Osteocyte (in vitro differentiated cells): ENCODE measurements at places on chromosomes 12 and 14. TPM values are rescaled to one million over a fixed set of nuclear protein-coding genes. Genes with fewer than 3 reads are reported as not detected.
A peak's percentile ranks its signal among the peaks of the same experiment; 100 is the strongest.

DNA sequence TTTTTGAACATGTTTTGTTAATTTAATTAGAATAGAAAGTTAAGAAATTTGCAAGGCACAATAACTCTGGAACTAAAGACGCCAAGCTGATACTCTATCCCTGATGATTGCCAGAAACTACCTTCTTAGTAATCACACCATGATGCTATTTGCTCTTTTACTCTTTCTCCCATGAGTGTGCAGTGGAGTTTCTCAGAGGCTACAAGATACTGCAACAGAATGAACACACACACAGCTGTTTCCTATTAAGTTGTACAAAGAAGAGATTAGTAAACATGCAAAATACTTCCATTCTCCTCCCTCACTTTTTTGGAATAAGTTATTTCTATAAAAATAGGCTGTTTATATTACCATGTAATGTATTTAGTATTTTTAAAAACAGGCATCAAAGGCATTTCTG, 1367.5 kb downstream of the AACS start:
- no peaks in the 10 kb centered on the region for H3K27me3 ChIP-seq
- no peaks in the 10 kb centered on the region for H3K4me1 ChIP-seq
- no peak overlapping the region for H3K4me3 ChIP-seq
- H3K36me3 ChIP-seq: no peaks in the 10 kb centered on the region
- no peak overlapping the region for H3K27ac ChIP-seq

DNA sequence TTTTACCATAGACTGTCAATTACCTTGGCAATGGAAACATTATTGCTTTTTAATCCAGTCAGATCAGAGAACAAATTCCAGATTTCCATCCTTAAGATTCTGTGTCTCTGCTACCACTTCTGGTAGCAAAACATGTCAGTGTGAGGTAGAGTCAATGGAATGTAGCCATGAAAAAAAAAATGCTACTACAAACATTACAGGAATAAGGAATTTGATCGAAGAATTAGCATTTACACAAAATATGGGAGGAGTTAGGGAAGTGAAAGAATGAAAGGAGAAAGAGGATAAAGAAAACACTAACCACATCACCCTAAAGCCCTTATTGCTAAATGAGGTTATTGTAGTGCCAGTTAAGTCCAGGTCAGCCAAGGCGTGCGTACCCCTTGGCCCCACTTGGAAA, 9.2 kb downstream of the MED21 start:
- H3K27me3 ChIP-seq: no peaks in the 10 kb centered on the region
- DNase-seq: no peak
- peaks cover 43% of the 10 kb centered on the region for H3K36me3 ChIP-seq
- H3K4me3 ChIP-seq: no peak overlapping the region
- peaks cover 6% of the 10 kb centered on the region for H3K4me1 ChIP-seq
- peak overlapping the region; percentile 16 for H3K27ac ChIP-seq

GRCh38 chr12:47783821-47784819, 11.1 kb downstream of the SLC48A1 start:
- H3K36me3 ChIP-seq: peaks cover 39% of the 10 kb centered on the region
- H3K4me3 ChIP-seq: no peak overlapping the region
- H3K27me3 ChIP-seq: no peaks in the 10 kb centered on the region
- H3K4me1 ChIP-seq: peaks cover 7% of the 10 kb centered on the region
- no peak overlapping the region for H3K27ac ChIP-seq

The HOXC9 gene
- not detected in 2 replicates for total RNA-seq

- no peak overlapping the region for H3K4me3 ChIP-seq
- H3K27ac ChIP-seq: no peak overlapping the region
- DNase-seq: no peak
- peaks cover 31% of the 10 kb centered on the region for H3K27me3 ChIP-seq
- H3K36me3 ChIP-seq: no peaks in the 10 kb centered on the region
These were observed 4.6 kb downstream of the GPR65 start for GRCh38 chr14:88009486-88009885.

DNA sequence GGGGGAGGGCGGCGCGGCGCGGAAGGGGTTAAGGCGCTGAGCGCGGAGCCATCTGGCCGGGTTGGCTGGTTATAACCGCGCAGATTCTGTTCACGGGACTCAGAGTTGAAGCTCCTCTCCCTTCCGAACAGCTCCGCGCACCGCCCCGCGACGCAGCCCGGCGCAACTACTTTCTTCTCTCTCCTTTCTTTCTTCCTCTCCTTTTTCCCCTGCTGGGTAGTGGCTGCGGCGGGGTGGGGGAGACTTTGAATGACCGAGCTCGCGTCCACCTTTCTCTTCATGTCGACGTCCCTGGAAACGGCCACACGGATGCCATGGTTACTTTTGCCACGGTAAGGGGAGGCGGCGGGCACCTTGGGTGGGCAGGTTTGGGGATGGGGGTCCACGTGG, at the start of gene NTF3:
Gene NTF3 (plus strand): TSS at position 98 of the 390 bp plus-strand sequence. CDS start 217 bp downstream, at position 315.
- peak within 1 kb of the TSS; percentile 83 for H3K4me3 ChIP-seq
- H3K4me1 ChIP-seq: peaks cover 24% of the 10 kb centered on the region
- DNase-seq: no peak
- no peaks in the 10 kb centered on the region for H3K36me3 ChIP-seq
- H3K27me3 ChIP-seq: peaks cover 51% of the 10 kb centered on the region
- no peak within 1 kb of the TSS for H3K27ac ChIP-seq

The CD27 gene
- total RNA-seq: not detected in 2 replicates

- no peak overlapping the region for H3K4me3 ChIP-seq
- no peaks in the 10 kb centered on the region for H3K36me3 ChIP-seq
- H3K4me1 ChIP-seq: no peaks in the 10 kb centered on the region
- no peaks in the 10 kb centered on the region for H3K27me3 ChIP-seq
- DNase-seq: no peak
- H3K27ac ChIP-seq: no peak overlapping the region
These were observed 346.2 kb upstream of the FAR2 start for GRCh38 chr12:28802706-28803438.

DNA sequence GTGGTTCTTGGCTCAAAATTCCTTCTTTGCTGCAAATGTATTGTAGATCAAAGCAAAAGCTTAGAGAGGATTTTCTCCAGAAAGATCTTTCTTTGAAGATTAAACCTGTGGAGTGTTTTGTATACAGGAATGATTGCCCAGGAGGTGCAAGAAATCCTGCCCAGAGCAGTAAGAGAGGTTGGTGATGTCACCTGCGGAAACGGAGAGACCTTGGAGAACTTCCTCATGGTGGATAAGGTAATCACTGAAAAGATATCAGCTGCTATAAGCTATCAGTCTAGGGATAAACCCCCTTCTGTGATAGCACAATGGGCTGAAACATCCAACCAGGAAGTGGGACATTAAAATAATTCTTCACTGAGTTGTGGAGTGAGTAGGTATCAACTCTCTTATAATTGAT, 85.7 kb downstream of the MYRFL start:
- peaks cover 5% of the 10 kb centered on the region for H3K4me1 ChIP-seq
- no peaks in the 10 kb centered on the region for H3K27me3 ChIP-seq
- no peak overlapping the region for H3K4me3 ChIP-seq
- DNase-seq: no peak

The RHEBL1 gene
- total RNA-seq: 0.86 and 1.2 TPM in 2 replicates

DNA sequence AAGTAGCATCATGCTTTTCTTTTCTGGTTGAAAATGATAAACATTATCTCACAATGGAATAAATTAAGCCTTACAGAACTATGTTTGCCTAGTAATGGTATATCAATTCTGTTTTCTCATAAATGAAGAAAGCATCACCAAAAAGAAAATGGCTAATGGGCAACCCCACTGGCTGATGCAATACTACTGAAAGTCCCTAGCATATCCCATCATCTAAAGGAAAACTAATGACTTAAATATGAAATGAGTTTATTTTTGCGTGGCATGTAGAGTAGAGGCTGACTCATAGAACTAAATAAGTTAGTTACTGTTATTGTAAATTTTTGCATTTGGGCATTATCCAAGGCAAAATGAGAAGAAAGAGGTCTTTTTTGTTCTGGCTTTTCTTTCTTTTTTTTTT, 1156.3 kb upstream of the SEL1L start:
- no peak for DNase-seq
- no peaks in the 10 kb centered on the region for H3K27me3 ChIP-seq

DNA sequence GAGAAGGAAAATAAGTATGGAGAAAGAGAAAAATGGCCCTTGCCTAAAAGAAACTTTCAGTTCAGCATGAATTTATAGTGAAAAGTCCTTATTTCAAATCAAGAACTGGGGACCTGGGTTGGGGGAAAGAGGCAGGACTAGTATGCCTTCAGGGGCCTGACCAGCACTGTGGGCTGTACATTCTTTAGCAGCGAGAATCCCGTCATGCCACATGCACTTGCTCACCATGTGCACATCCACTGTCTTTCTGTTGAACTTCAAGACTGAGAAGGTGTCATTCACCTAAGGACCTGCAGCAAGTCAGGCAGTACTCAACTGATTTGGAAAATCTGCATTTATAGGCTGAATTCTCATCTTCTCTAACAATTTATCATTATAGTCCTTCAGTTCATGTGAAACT, 50.2 kb downstream of the RAB35 start:
- no peak for DNase-seq
- H3K36me3 ChIP-seq: no peaks in the 10 kb centered on the region
- no peak overlapping the region for H3K4me3 ChIP-seq
- no peaks in the 10 kb centered on the region for H3K4me1 ChIP-seq

DNA sequence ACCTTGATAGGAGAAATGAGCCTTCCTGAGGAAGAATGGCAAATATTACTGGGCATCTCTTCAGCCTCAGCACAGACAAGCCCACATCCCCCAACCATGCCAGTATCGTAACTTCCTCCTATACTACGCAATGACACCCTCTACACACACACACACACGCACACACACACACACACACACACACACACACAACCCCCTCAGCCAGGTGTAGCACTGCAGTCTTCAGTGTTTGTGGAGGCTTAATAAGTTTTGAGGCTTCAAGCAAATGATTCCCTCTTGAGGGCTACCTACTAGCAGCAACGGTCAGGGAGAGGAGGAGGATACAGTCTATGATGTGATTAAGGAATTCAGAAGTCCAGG, 1.6 kb downstream of the DGKA start:
- H3K4me3 ChIP-seq: peak overlapping the region; percentile 93
- H3K27ac ChIP-seq: peak overlapping the region; percentile 99
- peaks cover 44% of the 10 kb centered on the region for H3K4me1 ChIP-seq
- H3K36me3 ChIP-seq: peaks cover 2% of the 10 kb centered on the region
- DNase-seq: no peak
- no peaks in the 10 kb centered on the region for H3K27me3 ChIP-seq

The CPSF2 gene
- 78.2 and 80.2 TPM in 2 replicates for total RNA-seq

- H3K36me3 ChIP-seq: no peaks in the 10 kb centered on the region
- no peaks in the 10 kb centered on the region for H3K4me1 ChIP-seq
- peaks cover 58% of the 10 kb centered on the region for H3K27me3 ChIP-seq
These were observed 46.7 kb downstream of the SMUG1 start for GRCh38 chr12:54142114-54142475.

The MYF5 gene
- not detected in 2 replicates for total RNA-seq

The TAS2R31 gene
- 2.3 and 4.9 TPM in 2 replicates for total RNA-seq

GRCh38 chr12:51405801-51406207, 14.6 kb upstream of the GALNT6 start:
- DNase-seq: no peak
- no peak overlapping the region for H3K4me3 ChIP-seq
- H3K4me1 ChIP-seq: no peaks in the 10 kb centered on the region

DNA sequence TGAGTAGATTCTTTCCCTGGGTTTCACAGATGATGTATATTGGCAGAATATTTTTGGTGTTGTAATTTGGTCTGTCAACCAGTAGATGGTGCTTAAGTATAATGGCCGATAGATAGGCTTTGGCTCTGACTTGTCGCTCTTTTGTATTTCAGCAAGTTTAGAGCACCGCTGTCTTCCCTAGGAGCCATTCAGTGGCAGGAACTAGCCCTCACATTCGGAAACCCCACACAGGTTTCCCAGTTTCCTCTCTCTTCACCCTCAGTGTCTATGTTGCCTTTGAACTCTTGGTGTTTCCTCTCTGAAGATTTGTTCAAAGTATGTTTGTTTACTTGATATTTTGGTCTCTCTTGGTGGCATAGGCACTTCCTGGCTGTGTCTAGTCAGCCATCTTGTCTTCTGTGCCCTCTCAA, 102.2 kb downstream of the GPHN start:
- peaks cover 3% of the 10 kb centered on the region for H3K36me3 ChIP-seq
- H3K27ac ChIP-seq: no peak overlapping the region
- H3K4me3 ChIP-seq: no peak overlapping the region
- no peaks in the 10 kb centered on the region for H3K4me1 ChIP-seq
- H3K27me3 ChIP-seq: no peaks in the 10 kb centered on the region

GRCh38 chr12:33323823-33324222, 115.8 kb downstream of the SYT10 start:
- no peaks in the 10 kb centered on the region for H3K4me1 ChIP-seq
- no peaks in the 10 kb centered on the region for H3K27me3 ChIP-seq
- DNase-seq: no peak
- H3K4me3 ChIP-seq: no peak overlapping the region
- H3K27ac ChIP-seq: no peak overlapping the region

DNA sequence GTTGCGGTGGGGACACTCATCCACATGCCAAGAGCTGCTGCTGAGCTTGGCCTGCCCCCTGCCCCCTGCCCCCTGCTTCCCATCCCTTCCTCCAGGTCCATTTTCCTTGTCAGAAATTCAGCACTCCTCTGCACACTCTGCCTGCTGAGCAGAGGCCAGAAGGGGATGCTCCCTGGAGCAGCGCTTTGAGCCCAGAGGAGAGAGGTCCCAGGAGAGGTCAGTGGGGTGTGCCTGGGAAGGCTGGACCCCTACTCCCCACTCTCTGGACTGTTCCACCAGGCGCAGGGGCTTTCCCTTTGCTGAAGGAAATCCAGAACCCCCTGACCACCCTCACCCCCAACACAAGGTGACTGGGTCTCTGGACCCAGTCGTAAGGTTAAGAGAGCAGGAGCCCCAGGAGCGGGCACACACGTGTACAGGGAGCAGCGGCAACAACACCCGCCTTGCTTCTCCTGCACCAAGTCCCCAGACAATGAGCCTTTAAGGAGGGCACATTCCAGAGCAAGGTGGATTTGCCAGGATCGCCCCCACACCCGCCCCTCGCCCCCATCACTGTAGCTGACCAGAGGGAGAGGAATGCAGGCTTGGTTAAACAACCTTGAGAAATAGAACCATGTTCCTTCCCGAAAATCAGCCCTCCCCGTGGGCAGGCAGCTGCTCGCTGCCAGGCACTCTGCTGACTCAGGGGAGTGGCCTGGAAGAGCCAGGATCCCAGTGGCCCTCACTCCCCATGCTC, 30.7 kb downstream of the ISCA2 start:
- H3K27ac ChIP-seq: no peak overlapping the region
- no peaks in the 10 kb centered on the region for H3K27me3 ChIP-seq
- DNase-seq: no peak
- peaks cover 39% of the 10 kb centered on the region for H3K36me3 ChIP-seq

DNA sequence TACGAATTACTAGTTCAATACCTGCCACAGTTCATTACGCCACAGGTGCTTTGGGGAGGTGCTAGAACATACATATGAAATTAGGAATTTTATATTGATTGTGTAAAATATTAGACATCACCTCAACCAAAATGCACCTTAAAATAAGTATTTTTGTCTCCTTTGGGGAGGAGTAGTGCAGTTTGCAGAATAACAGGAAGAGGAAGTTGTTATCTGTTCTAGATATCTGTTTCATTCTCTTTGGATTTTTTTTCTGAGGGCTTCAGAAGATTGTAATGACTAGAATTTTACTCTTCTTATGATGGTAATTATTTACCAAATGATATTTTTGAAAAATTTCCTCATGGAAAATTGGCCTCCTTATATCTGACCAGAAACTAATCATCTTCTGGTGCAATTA, 9.9 kb upstream of the GYS2 start:
- no peaks in the 10 kb centered on the region for H3K36me3 ChIP-seq
- H3K27ac ChIP-seq: no peak overlapping the region
